Regular cardiac myocyte (primary cell): ENCODE measurements at places on chromosomes 3 and 15. TPM values are rescaled to one million over a fixed set of nuclear protein-coding genes. Genes with fewer than 3 reads are reported as not detected.

DPPA4 gene
- under 0.01 TPM in 1 of 2 replicates, not detected in the other for total RNA-seq

FGF7 gene
- total RNA-seq = 29.3 and 236 TPM in 2 replicates

TMOD2 gene
- 4.4 and 7.9 TPM in 2 replicates for total RNA-seq

CLN6 gene
- total RNA-seq = 4.5 and 13.4 TPM in 2 replicates

SUSD5 gene
- total RNA-seq = 11.3 and 20.7 TPM in 2 replicates

LRTM1 gene
- not detected in 2 replicates for total RNA-seq
